Right lobe of liver (tissue), 6 donors: ENCODE measurements at places on chromosomes 16 and 17. TPM values are rescaled to one million over a fixed set of nuclear protein-coding genes. Genes with fewer than 3 reads are reported as not detected.

GRCh38 chr16:54265575-54266107 is 20.9 kb downstream of the IRX3 start:
- no peaks in the 10 kb centered on the region for H3K27me3 ChIP-seq
- H3K4me1 ChIP-seq, result peaks cover 34% of the 10 kb centered on the region
- DNase-seq, result no peak
- no peak overlapping the region for H3K27ac ChIP-seq
- no peak overlapping the region for H3K4me3 ChIP-seq
- no peaks in the 10 kb centered on the region for H3K36me3 ChIP-seq

DNA sequence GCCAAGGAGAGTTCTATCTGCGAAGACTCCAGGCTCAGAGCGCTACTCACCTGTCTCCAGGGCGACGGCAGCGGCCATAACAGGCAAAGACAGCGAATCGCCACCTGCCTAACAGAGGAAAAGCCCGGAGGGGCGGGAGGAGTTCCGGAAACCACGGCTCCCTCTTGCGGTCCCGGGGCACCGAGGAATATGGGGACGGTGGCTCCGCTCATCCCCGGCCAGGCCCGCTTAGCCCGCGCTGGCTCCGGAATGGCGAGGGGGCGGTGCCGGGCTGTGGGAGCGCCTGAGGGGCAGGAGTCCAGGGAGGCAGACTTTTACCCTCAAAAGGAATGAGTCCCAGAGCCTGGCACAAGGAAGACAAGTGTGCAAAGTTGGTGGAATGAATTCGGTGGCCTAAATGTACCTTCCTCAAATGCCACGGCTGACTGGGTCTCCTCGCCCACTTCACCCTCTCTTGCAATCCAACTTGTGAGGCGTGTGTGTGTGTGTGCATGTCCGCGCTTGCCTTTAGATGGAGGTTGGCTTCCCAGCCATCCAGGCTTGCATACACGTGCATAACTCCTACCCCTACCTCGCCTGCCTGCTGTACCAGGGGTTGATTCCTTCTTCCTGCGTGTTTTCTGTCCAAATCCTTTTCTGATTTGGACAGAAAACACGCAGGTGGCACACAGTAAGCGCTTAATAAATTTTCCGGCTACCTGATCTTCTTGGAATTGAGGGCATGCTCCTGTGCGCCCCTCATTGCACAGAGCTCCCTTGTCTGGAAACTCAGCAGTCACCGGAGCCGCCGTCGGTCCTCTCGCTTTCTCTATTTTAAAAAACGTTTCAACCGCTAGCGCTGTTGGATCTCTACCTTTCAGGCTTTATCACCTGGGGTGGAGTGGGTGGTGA is 3.5 kb downstream of the C17orf100 start:
- no peaks in the 10 kb centered on the region for H3K27me3 ChIP-seq
- no peak overlapping the region for H3K27ac ChIP-seq
- DNase-seq, result peak; percentile 63

GRCh38 chr17:39054111-39054645 is 87.0 kb upstream of the FBXO47 start:
- no peaks in the 10 kb centered on the region for H3K27me3 ChIP-seq
- no peak overlapping the region for H3K27ac ChIP-seq
- DNase-seq, result no peak
- peaks cover 18% of the 10 kb centered on the region for H3K4me1 ChIP-seq
- H3K4me3 ChIP-seq, result no peak overlapping the region

Gene C16orf89
- not detected for total RNA-seq

GRCh38 chr16:381789-382717 is at the start of gene PGAP6:
PGAP6 (minus strand) TSS chr16:381978; CDS start chr16:381821, 157 bp downstream.
- DNase-seq, result peak; percentile 78
- H3K36me3 ChIP-seq, result no peaks in the 10 kb centered on the region
- H3K4me1 ChIP-seq, result no peaks in the 10 kb centered on the region
- H3K4me3 ChIP-seq, result peak within 1 kb of the TSS; percentile 94

DNA sequence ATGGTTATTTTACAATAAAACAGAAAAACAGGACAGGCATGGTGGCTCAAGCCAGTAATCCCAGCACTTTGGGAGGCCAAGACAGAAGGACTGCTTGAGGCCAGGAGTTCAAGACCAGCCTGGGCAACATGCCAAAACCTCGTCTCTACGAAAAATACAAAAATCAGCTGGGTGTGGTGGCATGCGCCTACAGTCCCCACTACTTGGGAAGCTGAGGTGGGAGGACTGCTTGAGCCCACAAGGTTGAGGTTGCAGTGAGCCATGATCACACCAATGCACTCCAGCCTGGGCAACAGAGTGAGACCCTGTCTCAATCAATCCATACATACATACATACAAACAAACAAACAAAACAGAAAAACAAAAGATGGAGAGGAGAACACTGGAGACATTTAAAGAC is 45.6 kb downstream of the USP31 start:
- H3K27me3 ChIP-seq, result no peaks in the 10 kb centered on the region
- peaks cover 17% of the 10 kb centered on the region for H3K4me1 ChIP-seq
- H3K4me3 ChIP-seq, result no peak overlapping the region
- H3K27ac ChIP-seq, result peak overlapping the region; percentile 98
- no peaks in the 10 kb centered on the region for H3K36me3 ChIP-seq

GRCh38 chr17:9668517-9668916 is 23.2 kb downstream of the USP43 start:
- no peak overlapping the region for H3K27ac ChIP-seq
- no peak for DNase-seq
- no peak overlapping the region for H3K4me3 ChIP-seq

- no peak for DNase-seq
- H3K4me3 ChIP-seq, result no peak overlapping the region
- no peaks in the 10 kb centered on the region for H3K36me3 ChIP-seq
- no peaks in the 10 kb centered on the region for H3K27me3 ChIP-seq
- no peaks in the 10 kb centered on the region for H3K4me1 ChIP-seq
Measured at GRCh38 chr17:40194821-40195220, 17.6 kb downstream of the RAPGEFL1 start.

DNA sequence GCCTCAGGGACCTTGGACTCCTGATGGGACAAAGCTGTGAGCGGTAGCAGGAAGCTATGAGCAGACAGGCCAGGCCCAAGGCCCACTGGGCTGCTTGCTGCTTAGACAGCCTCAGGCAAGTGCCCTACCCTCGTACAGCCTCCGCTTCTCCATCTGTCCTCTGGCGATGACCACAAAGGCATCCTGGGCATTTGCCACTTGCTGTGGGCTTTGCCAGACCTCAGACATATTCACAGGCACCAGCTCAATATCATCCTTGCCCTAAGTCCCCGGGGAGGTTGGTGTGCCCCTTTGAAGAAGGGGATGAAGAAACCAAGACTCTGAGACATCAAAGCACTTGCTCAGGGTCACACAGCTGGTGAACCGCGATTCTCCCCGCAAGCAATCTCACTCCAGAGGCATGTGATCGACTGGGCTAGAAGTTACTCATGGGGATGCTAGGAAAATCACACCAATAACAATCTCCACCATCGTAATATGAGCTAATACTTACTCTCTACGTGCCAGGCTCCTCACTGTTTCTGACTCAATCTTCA is 21.7 kb downstream of the PPL start:
- H3K27me3 ChIP-seq, result no peaks in the 10 kb centered on the region
- no peak overlapping the region for H3K27ac ChIP-seq
- no peaks in the 10 kb centered on the region for H3K4me1 ChIP-seq
- no peak overlapping the region for H3K4me3 ChIP-seq

- no peaks in the 10 kb centered on the region for H3K36me3 ChIP-seq
- DNase-seq, result no peak
- no peak overlapping the region for H3K27ac ChIP-seq
- no peaks in the 10 kb centered on the region for H3K27me3 ChIP-seq
- H3K4me3 ChIP-seq, result no peak overlapping the region
Measured at GRCh38 chr16:80065541-80065940, 465.0 kb upstream of the MAF start.

DNA sequence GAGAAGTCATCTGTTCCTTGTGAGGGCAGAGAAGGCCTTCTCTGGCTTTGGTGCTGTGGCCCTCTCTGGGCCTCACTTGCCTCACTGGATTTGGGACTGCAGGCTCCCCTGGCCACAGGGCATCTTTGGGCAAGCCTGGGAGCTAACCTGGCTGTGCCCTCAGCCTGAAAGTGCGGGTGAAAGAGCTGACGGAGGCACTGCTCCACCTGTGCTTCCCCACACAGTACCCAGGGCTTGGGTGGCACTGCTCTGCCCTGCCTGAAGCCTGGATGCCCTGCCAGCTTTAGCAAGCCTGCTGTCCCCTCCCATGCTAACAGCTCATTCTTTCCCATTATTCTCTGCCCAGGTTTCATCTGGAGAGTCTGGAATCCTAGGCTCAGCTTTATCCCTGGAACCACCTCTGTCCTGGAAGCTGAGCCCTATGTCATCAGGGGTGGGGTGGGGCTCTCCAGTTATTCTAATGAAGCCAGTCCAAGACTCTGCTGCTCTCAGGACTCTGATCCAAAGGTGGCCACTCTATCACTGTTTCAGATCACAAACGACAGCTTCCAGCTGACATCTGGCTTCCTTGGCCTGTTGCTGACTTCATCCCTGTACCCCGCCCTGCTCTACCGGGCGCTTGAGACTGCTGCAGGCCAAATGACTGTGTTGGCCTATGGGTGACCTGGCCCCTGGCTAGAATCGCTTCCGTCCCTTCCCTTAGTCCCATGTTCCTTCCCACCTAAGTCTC is 29.3 kb downstream of the HIC1 start:
- peaks cover 27% of the 10 kb centered on the region for H3K4me1 ChIP-seq
- H3K36me3 ChIP-seq, result no peaks in the 10 kb centered on the region
- peak overlapping the region; percentile 69 for H3K27ac ChIP-seq
- no peak for DNase-seq
- no peak overlapping the region for H3K4me3 ChIP-seq
- no peaks in the 10 kb centered on the region for H3K27me3 ChIP-seq

Gene SULT1A4
- total RNA-seq, result 3.4 TPM

GRCh38 chr16:81778861-81779535 is at the start of gene PLCG2:
PLCG2 (plus strand) TSS chr16:81779291; CDS start chr16:81785990, 6,699 bp downstream.
- H3K4me1 ChIP-seq, result no peaks in the 10 kb centered on the region
- peak within 1 kb of the TSS; percentile 81 for H3K27ac ChIP-seq
- no peaks in the 10 kb centered on the region for H3K27me3 ChIP-seq

- no peaks in the 10 kb centered on the region for H3K4me1 ChIP-seq
- no peaks in the 10 kb centered on the region for H3K27me3 ChIP-seq
- H3K36me3 ChIP-seq, result no peaks in the 10 kb centered on the region
Measured at GRCh38 chr16:1278477-1278876, 22.6 kb downstream of the TPSD1 start.

DNA sequence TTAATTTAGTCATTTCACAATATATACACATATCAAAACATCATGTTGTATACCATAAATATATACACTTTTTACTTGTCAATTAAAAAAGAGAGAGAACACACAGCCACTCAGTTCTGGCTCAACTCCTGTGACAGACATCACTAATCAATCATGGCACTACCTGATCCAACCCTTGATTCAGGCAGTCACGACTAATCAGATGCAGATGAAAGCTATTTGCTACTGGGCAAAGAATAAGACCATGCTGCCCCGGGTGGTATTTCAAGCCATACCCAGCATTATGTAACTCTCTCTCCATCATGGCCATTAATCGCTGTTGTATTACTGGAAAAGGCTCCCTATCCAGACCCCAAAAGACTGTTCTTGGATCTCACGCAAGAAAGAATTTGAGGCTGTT is 345.7 kb downstream of the HAPSTR1 start:
- H3K4me1 ChIP-seq, result no peaks in the 10 kb centered on the region
- no peaks in the 10 kb centered on the region for H3K27me3 ChIP-seq
- no peak for DNase-seq
- no peak overlapping the region for H3K4me3 ChIP-seq

Gene RNF151
- not detected for total RNA-seq

Gene SDR42E2
- total RNA-seq, result not detected

- no peak overlapping the region for H3K27ac ChIP-seq
- no peak for DNase-seq
- H3K36me3 ChIP-seq, result no peaks in the 10 kb centered on the region
- no peaks in the 10 kb centered on the region for H3K4me1 ChIP-seq
- H3K27me3 ChIP-seq, result no peaks in the 10 kb centered on the region
Measured at GRCh38 chr16:19463468-19464315, 46.0 kb downstream of the TMC5 start.

Gene KRTAP29-1
- total RNA-seq, result not detected

Gene DPH1
- total RNA-seq, result 20.0 TPM

DNA sequence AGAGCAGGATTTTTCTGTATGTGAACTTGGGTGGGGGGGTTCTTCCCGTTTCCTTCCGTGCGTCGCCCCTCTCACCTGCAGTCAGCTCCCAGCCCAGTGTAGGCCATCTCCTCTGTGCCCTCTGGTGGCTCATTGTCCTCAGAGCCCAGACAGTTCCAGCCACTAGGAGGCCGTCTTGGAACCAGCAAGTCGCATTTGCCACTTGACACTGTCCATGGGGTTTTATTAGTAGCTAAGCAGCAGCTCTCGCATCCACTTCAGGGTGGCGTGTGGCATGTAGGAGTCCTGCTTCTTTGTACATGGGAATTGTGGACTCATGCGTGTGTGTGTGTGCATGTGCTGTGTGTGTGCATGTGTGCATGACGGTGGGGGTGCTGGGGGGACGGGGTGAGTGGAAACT is 74.0 kb downstream of the SEC14L1 start:
- H3K27ac ChIP-seq, result no peak overlapping the region
- peaks cover 22% of the 10 kb centered on the region for H3K36me3 ChIP-seq
- no peaks in the 10 kb centered on the region for H3K4me1 ChIP-seq
- no peak overlapping the region for H3K4me3 ChIP-seq

- no peak overlapping the region for H3K27ac ChIP-seq
- H3K36me3 ChIP-seq, result no peaks in the 10 kb centered on the region
- H3K4me1 ChIP-seq, result no peaks in the 10 kb centered on the region
- H3K27me3 ChIP-seq, result no peaks in the 10 kb centered on the region
- no peak overlapping the region for H3K4me3 ChIP-seq
Measured at GRCh38 chr17:19502517-19502916, 31.1 kb upstream of the SLC47A1 start.

DNA sequence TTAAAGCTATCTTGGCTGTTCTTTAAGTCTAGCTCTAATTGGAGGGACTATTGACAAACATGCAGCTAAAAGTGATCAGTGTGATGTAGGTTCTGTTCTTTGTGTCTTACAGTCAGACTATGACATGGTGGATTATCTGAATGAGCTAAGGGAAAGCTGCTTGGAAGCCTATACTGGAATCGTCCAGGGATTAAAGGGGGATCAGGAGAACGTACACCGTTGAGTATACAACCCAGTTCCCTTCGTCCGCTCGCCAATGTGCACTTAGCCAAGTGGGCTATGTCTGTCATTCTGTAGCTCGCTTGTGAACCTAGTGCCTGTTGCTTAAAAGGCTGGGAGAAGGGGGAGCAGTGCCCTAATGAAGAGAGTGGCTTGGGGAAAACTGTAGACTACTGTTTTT is 15.8 kb upstream of the TBKBP1 start:
- no peaks in the 10 kb centered on the region for H3K4me1 ChIP-seq
- H3K27ac ChIP-seq, result no peak overlapping the region
- DNase-seq, result no peak
- no peaks in the 10 kb centered on the region for H3K27me3 ChIP-seq
- peaks cover 15% of the 10 kb centered on the region for H3K36me3 ChIP-seq

Gene CA5A
- total RNA-seq, result 28.3 TPM

Gene PDILT
- total RNA-seq, result not detected

Gene MT4
- total RNA-seq, result not detected

DNA sequence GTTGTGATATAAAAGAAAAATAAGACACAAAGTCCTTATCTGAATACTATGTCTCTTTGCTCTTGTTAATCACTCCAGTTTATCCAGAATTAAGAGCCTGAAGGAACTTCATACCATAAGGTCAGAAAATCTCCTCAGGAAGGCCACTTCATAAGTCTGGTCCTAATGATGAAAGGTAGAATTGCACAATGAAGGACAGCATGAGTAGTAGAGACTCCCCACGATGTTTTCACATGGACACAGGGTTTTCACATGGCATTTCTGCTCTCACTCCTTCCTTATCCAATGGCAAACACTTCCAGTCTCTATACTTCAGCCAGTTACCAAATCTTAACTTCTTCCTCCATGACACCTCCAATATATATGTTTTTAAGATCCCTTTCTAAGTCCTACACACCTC is 10.2 kb upstream of the C17orf78 start:
- H3K4me1 ChIP-seq, result no peaks in the 10 kb centered on the region
- H3K27me3 ChIP-seq, result no peaks in the 10 kb centered on the region
- no peak overlapping the region for H3K4me3 ChIP-seq
- H3K36me3 ChIP-seq, result no peaks in the 10 kb centered on the region
- no peak overlapping the region for H3K27ac ChIP-seq

Gene ARHGDIG
- total RNA-seq, result not detected
